ENCODE measurements at places on chromosomes 6 and 20. TPM values are rescaled to one million over a fixed set of nuclear protein-coding genes. Genes with fewer than 3 reads are reported as not detected.
A peak's percentile ranks its signal among the peaks of the same experiment; 100 is the strongest.

ATRN gene
- 8.5 TPM for total RNA-seq

DNA sequence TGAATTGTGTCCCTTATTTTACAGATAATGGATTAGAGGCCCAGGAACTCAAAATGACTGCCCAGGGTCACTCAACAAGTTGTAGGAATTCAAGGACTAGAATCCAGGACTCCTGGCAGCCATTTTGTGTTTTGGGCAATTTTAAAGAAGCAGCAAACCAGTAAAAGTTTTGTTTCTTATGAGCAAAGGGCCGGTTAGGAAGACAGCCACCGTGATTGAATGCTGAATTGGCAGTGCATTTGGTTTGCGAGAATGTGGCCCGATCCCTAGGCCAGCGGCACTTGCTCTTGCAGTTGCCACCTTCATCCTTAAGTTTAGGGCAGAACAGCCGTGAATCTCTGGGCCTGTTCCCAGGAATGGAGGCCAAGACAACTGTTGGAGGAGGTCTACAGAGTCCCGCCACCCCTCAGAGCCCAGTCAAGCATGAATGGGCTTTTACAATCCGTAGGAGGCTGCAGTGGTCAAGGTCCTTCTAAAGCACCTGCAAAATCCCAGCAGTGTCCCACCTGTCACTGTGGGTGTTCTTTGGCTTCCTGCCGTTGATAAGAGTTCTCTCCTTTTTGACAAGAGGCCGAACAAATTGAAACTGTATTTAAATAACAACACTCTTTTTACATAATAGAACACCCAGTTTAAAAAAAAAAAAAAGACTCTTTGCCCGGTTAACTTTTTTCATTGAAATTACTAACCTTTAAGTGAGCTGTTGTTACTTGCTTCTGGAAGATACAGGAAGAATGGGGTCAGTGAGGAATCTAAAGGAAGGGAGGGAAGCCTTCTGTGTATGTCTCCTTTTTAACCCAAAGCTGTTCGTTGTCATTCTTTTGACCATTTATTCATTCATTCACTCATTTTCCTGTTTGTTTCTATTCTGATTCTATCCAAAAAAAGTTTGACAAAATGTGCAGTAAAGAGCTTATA lies 68.7 kb downstream of the PHACTR2 start:
- ATAC-seq: no peak

DNA sequence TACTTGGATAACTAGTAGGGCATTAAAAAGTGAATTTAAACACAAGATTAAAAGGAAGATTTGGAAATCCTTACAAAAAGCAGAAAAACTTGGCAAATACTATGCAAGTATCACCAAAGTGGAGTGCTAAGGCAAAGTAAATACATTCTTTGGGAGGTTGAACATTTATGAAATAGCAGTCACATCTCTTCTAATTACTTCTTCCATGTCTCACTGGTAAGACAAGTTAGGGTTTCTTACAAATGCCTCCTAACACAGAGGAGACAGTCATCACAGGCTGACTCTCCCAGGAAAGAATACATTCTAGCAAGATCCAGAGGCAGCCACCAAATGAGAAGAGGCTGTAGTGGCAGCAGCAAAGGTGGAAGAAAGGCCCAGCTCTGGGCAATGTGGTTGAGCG lies 298.2 kb downstream of the BTBD9 start:
- ATAC-seq: no peak

GRCh38 chr6:108760126-108761050 lies 87.8 kb upstream of the ARMC2 start:
- ATAC-seq: no peak

MCHR2 gene
- not detected for total RNA-seq

DNA sequence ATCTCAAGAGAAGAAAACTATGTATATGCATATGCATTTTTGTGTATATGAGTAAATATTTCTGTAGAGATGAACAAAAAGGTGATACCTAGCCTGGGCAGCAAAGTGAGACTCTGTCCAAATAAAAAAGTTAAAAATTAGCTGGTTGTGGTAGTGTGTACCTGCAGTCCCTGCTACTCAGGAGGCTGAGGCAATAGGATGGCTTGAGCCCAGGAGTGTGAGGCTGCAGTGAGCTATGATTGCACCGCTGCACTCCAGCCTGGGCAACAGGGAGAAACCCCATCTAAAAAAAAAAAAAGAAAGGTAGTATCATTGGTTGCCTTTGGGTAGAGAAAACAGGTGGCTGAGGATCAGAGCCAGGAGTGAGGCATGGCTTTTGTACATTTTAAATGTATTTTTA lies 50.9 kb downstream of the KLHL31 start:
- ATAC-seq: no peak

HEY2 gene
- 0.09 TPM for total RNA-seq

DNA sequence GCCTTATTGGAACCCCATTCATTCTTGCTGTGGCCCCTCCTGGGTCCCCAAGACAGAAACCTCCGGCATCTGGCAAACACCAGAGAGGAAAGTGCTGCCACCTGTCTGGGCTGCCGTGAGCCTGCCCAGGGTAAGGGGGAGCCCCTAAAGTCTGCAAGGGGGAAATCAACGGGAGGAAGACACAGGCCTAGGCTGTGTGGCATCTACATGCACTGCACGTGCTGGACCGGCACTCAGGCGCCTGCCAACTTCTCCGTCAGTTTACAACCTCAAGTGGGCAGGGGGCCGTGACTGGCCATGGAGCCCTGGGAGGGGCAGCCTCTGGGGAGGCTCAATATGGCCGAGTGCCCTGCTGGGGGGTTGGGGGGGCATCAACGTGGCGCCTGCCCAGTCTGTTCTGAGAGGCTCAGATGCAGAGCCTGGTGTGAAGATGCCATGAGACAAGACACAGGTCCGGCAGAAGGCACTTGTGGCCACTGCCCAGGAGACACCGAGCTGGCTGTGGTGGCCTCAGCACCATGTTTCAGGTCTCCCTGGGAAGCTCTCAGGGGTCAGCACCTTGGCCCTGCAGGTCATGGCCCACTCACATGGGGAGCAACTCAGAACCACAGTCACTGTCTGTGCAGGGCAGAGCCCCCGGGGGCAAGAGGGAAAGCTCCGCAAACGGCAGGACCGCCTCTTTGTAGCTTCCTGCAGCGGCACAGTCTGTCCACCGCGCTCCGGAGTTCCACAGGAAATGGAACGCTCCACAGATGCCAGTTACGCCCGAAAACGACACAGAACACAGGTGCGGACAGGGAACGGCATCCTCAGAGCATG lies 8.4 kb downstream of the UCKL1 start:
- ATAC-seq: peak; percentile 38

- no peak for ATAC-seq
Observed at GRCh38 chr6:37713529-37714119, 15.9 kb upstream of the MDGA1 start.

DNA sequence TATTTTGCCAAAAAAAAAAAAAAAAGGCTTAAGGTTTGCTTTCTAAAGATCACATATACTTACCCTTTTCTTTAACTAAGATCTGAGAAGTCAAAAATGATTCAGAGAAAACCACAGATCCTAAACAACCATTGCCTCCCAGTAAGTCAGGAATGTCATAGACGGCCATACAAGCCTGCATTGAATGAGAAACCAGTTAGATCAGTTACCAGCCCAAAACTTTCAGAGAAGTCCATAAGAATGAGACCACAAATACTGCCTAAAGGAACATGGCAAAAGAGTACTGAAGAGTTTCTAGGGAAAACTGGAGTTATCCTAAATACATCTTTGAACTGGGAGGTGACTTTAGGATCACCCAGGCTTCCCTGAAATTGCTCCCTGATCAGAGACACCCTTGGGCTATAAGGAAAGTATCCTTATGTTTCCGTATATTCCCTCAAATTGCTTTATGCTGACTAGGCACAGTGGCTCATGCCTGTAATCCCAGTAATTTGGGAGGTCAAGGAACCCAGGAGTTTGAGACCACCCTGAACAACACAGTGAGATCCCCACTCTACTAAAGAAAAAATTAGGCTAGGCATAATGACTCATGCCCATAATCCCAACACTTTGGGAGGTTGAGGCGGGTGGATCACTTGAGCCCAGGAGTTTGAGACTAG lies 79.4 kb upstream of the SLC4A11 start:
- ATAC-seq: no peak

- peak; percentile 59 for ATAC-seq
Observed at GRCh38 chr6:167153521-167153959, 4.2 kb downstream of the GPR31 start.

DNA sequence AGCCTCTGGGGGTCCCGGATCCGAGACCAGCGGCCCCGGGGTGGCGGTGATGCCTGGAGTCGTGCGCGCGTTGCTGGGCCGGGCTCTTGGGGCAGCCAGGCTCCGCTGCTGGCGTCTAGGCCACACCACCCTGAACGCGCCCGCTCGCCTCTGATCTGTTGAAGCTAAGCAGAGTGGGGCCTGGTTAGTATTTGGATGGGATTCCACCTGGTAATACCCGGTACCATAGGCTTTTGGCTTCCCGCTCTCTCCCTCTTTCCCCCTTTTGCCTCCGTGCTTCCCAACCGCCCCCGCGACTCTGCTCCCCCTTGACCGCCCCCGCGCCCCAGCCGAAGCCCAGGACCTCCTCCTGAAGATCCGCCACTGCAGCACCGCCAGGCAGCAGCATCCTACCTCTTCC lies 1383.5 kb upstream of the DEFB115 start:
- no peak for ATAC-seq

- no peak for ATAC-seq
Observed at GRCh38 chr20:38242848-38243708, 17.5 kb downstream of the KIAA1755 start.

- ATAC-seq: no peak
Observed at GRCh38 chr6:113361014-113361645, 496.0 kb upstream of the MARCKS start.

- no peak for ATAC-seq
Observed at GRCh38 chr6:170251776-170252571, 38.9 kb downstream of the DLL1 start.

IL20RA gene
- 0.06 TPM for total RNA-seq

DLL1 gene
- total RNA-seq: 0.11 TPM

GRCh38 chr6:137349856-137350830 lies 131.0 kb upstream of the IFNGR1 start:
- ATAC-seq: no peak

DNA sequence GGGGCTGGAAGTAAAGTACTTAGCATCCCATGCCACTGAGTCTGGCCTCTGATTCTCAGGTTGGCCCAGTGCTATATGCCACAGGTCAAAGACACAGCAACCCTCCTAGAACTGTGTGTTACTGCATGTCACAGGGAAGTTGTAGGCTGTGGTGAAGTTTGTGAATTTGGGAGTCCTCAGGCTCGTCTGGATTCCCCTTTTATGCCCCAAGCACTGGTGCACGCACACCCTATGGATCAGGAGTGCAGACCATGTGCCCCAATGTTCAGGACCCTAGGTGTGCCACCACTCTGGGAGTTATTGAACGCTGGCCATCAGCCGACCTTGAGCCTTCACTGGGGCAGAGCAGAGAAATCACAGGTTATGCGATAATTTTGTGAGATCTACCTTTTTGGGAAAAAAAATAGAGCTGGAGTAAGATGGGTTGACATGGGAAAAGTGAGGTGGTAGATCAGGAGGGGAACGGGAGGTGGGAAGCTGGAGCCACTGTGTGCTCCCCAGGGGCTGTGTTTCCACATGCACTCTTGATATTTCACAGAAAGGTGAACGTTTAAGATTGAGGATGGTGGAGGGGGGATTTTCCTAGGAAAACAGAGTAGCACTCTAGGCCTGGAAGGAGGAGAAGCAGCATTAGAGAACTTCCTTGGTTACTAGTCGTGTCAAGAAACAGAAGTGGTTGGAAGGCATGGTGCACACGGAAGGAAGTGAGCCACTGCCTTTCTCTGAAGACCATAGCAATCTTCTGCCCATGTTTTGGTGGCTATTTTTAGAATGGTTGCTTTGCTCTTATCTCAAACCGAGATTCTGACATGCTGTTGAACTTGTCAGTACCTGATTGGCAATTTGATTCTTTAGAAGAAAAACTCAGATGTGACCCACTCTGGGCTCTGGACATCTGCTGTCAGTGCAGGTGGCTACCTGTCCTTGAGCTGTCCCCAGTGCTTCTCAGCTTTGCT lies 44.1 kb downstream of the DUSP22 start:
- ATAC-seq: peak; percentile 37

FAM162B gene
- total RNA-seq: not detected

DNA sequence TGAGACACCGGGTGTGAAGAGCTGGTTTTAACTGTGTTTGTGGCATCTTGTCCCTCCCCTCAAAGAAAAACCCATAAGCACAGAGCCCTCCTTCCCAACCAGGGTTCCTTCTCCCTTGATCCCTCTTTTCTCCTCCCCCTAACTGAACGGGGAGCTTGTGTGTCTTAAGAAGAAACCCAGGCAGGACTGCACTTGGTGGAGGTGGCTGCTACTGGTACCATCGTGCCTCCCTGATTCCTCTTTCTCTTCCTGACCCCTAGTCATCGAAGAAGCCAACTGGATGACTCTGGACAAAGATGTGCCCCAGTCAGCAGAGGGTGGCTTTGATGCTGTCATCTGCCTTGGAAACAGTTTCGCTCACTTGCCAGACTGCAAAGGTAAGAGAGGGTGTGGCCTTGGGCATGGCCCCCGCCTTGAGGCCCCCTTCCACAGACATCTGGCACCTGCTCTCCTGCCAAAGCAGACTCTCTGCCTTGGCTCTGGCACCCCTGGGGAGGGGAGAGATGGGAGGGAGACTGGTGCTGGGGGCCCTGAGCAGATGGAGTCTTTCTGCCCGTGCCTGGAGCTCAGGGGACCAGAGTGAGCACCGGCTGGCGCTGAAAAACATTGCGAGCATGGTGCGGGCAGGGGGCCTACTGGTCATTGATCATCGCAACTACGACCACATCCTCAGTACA lies 2.1 kb downstream of the GNMT start:
- ATAC-seq: no peak

- ATAC-seq: no peak
Observed at GRCh38 chr20:36591281-36591680, 14.3 kb upstream of the RAB5IF start.

DNA sequence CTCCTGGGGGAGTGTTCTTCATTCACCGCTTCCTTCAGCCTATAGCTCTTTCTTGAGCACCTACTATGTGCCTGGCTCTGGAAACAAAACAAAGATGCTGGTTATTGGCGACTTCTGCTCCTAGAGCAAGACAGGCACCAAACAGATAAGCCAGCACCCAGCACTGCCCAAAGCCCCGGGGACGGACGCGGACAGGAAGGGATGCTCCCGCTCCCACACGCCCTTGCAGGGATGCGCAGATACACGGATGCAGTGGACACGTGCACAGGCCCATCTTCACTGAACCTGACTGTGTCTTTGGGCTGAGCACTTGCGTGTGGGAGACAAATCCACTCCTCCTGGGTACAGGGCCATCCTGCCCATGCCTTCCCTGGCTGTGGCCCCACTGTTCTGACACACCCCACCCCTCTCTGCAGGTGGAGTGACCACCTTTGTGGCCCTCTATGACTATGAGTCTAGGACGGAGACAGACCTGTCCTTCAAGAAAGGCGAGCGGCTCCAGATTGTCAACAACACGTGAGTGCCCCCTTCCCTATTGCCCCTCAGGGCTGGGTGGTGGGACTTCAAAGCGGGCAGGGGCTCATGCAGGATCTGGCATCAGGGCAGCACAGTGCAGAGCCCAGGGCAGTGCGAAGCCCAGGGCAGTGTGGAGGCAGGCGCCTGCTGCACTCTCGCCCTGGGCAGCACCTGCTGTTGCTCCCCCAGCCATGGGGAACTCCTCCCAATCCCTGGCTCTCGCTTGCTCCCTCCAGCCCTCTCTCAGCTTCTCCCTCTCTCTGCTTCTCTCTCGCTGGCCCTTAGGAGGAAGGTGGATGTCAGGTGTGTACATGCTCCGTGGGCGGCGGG lies 39.9 kb downstream of the SRC start:
- no peak for ATAC-seq

GRCh38 chr6:152651986-152652385 lies 14.8 kb upstream of the SYNE1 start:
- no peak for ATAC-seq

- ATAC-seq: no peak
Observed at GRCh38 chr6:137213813-137214212, 5.4 kb downstream of the IFNGR1 start.

GRCh38 chr6:106799031-106799894 lies 169.9 kb downstream of the QRSL1 start:
- peak; percentile 21 for ATAC-seq
